Activated naive CD8-positive, alpha-beta T cell treated with anti-CD3 and anti-CD28 coated beads for 36 hours (primary cell): ENCODE measurements at places on chromosomes 16 and 17. TPM values are rescaled to one million over a fixed set of nuclear protein-coding genes. Genes with fewer than 3 reads are reported as not detected.

The HOXB5 gene
- total RNA-seq = not detected

GRCh38 chr16:86387468-86388440 lies 122.6 kb upstream of the FOXF1 start:
- H3K4me3 ChIP-seq = no peak overlapping the region
- no peaks in the 10 kb centered on the region for H3K4me1 ChIP-seq
- peaks cover 25% of the 10 kb centered on the region for H3K27me3 ChIP-seq
- H3K36me3 ChIP-seq = no peaks in the 10 kb centered on the region

The SEZ6L2 gene
- 0.32 TPM for total RNA-seq

DNA sequence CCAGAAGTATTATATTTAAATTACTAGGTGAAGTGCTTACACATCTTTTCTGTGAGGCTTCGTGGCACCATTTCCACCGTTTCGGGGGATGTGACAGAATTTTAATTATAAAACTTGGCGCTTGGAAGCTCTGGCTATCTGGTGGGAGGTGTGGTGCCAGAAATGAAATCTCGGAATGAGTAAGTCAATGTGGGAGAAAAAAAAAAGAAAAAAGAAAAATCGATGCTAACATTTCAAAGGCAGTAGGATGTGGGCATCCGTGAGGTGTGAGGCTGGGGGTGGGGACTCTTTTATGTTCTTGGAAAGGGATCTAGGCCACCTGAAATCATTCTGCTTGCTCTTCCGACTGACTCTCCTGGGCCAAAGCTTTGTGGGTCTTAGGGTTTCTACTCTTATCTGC lies 21.9 kb downstream of the CPPED1 start:
- H3K4me3 ChIP-seq = no peak overlapping the region
- no peak for DNase-seq
- no peak overlapping the region for H3K27ac ChIP-seq
- peaks cover 4% of the 10 kb centered on the region for H3K4me1 ChIP-seq
- H3K27me3 ChIP-seq = no peaks in the 10 kb centered on the region

GRCh38 chr16:87895641-87896141 lies 26.4 kb upstream of the SLC7A5 start:
- H3K27ac ChIP-seq = peak overlapping the region; percentile 100
- peaks cover 45% of the 10 kb centered on the region for H3K4me1 ChIP-seq

- H3K27ac ChIP-seq = no peak overlapping the region
- H3K27me3 ChIP-seq = no peaks in the 10 kb centered on the region
- H3K36me3 ChIP-seq = no peaks in the 10 kb centered on the region
- H3K4me3 ChIP-seq = no peak overlapping the region
- H3K4me1 ChIP-seq = no peaks in the 10 kb centered on the region
Observed at GRCh38 chr17:55785181-55785580, 34.3 kb downstream of the PCTP start.

The NEUROD2 gene
- total RNA-seq = not detected

DNA sequence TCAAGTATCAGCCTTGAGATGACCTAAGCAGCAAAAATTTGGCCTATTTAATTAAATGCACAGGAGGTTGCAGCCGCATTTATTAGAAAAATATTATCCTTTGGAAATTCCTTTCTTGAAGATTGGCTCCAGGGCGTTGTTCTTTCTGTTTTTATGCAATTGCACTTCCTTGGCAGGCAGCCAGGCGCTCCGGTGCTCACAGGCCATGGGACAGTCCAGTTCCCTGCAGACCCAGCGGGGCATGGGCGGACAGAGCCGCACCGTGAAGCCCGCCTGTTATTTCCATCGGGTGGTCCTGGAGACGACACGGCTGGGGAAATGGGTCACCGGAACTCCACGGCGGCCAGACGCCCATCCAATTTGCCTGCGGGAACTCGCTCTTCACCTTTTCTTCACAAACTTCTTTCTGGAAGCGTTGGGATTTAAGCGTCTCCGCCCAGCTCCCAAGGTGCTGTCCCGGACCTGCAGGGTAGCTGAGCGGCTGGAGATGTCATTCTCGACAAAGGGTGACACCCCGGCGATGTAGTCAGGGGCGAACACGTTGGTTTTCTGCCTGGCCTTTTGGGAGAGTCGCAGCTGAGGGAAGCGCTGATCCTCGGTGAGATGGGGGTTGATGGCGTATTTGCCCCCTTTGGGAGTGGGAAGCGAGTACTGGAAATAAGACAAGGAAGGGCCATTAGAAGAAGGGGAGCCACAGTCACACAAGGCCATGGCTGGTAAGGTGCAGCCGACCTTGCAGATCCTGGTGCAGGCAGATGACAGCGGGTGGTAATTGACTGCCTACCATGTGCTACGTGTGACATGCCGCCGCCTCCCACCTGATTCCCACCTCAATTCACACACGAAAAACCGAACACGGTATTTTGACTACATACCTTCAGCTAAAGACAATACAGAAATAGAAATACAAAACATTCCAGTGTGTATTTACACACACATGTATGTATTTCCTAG lies 12.5 kb downstream of the NOB1 start:
- peaks cover 2% of the 10 kb centered on the region for H3K4me1 ChIP-seq
- no peak for DNase-seq
- no peaks in the 10 kb centered on the region for H3K27me3 ChIP-seq
- no peak overlapping the region for H3K4me3 ChIP-seq

GRCh38 chr17:59186850-59187249 lies 23.0 kb upstream of the SMG8 start:
- no peak overlapping the region for H3K4me3 ChIP-seq
- H3K4me1 ChIP-seq = no peaks in the 10 kb centered on the region
- peaks cover 25% of the 10 kb centered on the region for H3K36me3 ChIP-seq
- no peak for DNase-seq

GRCh38 chr17:29327412-29327811 lies 33.5 kb upstream of the NUFIP2 start:
- H3K27me3 ChIP-seq = no peaks in the 10 kb centered on the region
- no peak overlapping the region for H3K4me3 ChIP-seq
- no peaks in the 10 kb centered on the region for H3K36me3 ChIP-seq
- no peak overlapping the region for H3K27ac ChIP-seq

DNA sequence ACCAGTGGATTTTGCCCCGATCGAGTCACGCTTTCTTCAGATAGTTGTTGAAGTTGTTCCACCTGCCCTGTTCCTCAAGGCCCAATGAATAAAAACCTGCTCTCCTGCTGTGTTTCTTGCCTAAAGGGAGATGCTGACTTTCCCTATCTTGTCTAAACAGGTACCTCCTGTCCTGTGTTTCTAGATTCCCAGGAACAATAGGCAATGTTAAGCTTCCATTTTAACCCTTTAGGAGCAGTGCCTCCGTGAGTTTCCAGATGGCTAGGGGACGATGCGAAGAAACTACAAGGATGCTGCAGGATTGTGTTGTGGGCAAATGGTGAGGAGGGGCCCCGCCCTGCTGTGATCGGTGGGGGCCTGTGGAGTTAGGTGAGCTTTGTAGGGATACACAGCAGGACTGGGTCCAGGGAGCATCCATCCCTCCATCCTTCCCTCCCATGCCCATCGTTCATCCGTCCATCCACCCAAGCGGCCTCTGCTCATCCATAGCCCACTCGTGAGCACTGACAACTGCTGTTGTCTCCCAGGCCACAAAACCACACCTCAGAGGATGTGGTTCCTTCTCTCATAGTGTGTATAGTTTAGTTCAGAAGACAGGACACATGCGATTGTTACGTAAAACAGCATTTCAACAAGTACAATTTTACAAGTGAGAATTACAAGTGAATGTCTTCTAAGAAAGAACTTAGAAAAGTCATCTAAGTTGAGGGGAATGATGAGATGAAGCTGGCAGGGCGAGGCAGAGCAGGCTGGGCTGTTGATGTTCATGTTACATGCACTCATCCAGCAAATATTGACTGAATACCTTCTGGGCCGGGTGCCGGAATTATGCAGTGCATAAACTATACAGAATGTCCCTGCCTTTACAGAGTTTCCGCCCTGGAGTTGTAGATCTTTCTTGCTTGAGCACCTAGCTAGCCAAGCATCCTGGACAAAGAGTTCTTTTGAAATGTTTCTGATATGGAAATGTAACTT lies 5.2 kb downstream of the ARSG start:
- peaks cover 8% of the 10 kb centered on the region for H3K36me3 ChIP-seq
- peaks cover 46% of the 10 kb centered on the region for H3K4me1 ChIP-seq
- peak overlapping the region; percentile 80 for H3K27ac ChIP-seq
- H3K27me3 ChIP-seq = no peaks in the 10 kb centered on the region
- H3K4me3 ChIP-seq = peak overlapping the region; percentile 62

The CLEC18C gene
- 0.23 TPM for total RNA-seq

- H3K36me3 ChIP-seq = peaks cover 19% of the 10 kb centered on the region
- H3K27me3 ChIP-seq = no peaks in the 10 kb centered on the region
- H3K4me1 ChIP-seq = peaks cover 51% of the 10 kb centered on the region
- peak overlapping the region; percentile 93 for H3K27ac ChIP-seq
- no peak for DNase-seq
Observed at GRCh38 chr16:3501783-3502400, 1.1 kb downstream of the CLUAP1 start.

GRCh38 chr16:69166221-69166833 lies 20.6 kb upstream of the SNTB2 start:
- H3K4me3 ChIP-seq = peak overlapping the region; percentile 30
- H3K27ac ChIP-seq = peak overlapping the region; percentile 87
- peaks cover 54% of the 10 kb centered on the region for H3K36me3 ChIP-seq
- DNase-seq = peak; percentile 83
- no peaks in the 10 kb centered on the region for H3K27me3 ChIP-seq

DNA sequence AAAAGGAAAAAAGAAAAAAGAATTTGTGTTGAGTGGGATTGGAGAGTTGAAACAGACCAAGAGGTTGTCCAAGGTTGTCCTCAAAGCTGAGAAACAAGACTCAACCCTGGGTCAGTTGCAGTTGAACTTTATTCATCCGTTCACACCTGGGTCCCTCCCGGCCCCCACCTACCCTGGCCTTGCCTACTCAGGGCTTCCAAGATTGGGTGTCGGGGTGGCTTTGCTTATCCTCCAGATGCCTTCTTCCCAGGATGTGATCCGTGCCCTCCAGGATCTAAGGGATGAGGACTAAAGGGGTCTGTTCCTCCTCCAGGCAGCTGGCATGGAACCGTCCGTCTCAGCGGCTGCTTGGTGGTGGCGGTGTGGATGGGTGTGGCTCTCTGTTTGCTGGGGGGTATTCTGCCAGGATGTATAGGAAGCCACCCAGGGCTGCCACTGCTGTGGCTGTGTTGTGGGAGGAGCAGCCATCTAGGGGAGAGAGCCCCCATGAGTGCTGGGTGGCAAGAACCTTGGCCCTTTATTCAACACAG lies 10.3 kb upstream of the NAGPA start:
- DNase-seq = no peak
- no peaks in the 10 kb centered on the region for H3K27me3 ChIP-seq
- H3K36me3 ChIP-seq = peaks cover 3% of the 10 kb centered on the region

The TELO2 gene
- total RNA-seq = 82.9 TPM

The PYY gene
- not detected for total RNA-seq

DNA sequence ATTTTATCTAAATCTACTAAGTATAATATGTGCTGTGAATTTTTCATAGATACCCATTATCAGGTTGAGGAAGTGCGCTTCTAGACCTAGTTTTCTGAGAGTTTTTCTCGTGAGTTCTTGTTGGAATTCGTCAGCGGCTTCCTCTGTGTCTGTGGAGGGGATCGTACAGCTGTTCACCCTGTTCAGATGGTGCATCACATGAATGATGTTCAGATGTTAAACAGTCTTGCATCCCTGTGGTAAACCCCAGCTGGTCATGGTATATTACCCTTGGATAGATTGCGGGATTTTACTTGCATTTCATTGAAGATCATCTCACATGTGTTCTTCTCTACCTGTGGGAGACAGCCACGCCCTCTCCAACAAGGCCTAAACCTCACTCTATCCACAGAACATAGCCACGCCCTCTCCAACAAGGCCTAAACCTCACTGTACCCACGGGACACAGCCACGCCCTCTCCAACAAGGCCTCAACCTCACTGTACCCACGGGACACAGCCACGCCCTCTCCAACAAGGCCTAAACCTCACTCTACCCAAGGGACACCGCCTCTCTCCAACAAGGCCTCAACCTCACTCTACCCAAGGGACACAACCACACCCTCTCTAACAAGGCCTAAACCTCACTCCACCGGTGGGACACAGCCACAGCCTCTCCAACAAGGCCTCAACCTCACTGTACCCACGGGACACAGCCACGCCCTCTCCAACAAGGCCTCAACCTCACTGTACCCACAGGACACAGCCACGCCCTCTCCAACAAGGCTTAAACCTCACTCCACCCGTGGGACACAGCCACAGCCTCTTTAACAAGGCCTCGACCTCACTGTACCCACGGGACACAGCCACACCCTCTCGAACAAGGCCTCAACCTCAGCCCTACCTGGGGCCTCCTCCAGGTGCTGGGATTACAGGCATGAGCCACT lies 180.2 kb upstream of the CHMP6 start:
- peaks cover 40% of the 10 kb centered on the region for H3K36me3 ChIP-seq
- no peak overlapping the region for H3K4me3 ChIP-seq
- peak overlapping the region; percentile 61 for H3K27ac ChIP-seq
- H3K27me3 ChIP-seq = no peaks in the 10 kb centered on the region
- no peak for DNase-seq

The CCL14 gene
- total RNA-seq = not detected

DNA sequence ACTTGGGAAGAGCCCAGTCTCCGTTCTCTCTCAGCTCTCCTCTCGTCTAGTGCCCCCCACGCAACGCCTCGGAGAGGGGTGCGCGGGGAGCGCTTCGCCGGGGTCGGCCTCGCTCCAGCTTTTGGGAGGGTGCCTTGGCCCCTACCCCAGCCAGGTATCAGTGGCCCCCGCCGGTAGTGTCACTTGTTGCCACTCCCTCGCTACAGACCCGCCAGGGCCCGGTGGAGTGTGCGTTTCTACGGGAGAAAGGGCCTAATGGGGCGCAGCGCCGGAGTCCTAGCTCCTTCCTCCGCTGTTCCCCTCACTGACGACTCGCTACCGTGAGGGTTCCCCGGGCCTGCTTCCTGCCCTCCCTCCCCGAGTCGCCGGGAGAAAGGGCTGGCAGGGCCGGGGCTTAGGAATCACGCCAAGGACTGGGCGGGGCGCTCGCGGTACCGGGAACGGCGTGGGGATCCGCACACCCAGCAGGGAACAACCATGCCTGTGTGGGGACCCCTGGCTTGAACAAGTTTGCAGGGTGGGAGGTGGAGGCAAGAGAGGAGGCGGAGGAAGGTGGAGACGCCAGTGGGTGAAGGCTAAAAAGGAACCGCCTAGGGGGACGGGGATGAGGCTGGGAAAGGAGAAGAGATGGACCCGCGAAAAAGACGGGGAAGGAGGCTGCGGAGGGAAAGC lies 997 bp upstream of the CDH11 start:
- H3K4me3 ChIP-seq = no peak overlapping the region
- H3K4me1 ChIP-seq = no peaks in the 10 kb centered on the region
- H3K36me3 ChIP-seq = no peaks in the 10 kb centered on the region
- no peak for DNase-seq
- H3K27me3 ChIP-seq = peaks cover 53% of the 10 kb centered on the region
- no peak overlapping the region for H3K27ac ChIP-seq

The PRSS21 gene
- total RNA-seq = 13.1 TPM

DNA sequence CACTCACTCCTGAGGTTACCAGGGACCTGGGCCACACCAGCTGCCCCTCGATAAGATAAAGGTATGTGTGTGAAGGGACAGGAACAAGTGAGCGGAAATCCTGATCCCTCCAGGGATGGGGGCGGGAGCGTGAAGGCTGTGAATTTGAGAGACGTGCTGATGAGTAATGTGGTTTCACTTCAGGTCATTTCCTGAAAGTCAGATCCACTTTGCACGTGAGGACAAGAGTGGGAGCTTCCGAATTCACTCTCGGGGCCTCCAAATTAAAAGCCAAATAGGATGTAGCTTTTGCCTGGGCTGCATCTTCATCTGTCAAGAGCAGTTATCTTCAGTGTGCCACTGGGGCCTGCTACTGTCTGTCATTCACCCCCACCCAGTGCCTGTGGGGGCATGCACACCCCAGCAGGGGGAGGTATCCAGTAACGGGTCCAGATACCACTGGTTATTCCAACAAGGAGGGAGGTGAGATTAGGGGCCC lies 87.4 kb upstream of the LHX1 start:
- peak; percentile 61 for DNase-seq
- H3K4me1 ChIP-seq = peaks cover 27% of the 10 kb centered on the region
- no peak overlapping the region for H3K4me3 ChIP-seq
- peak overlapping the region; percentile 12 for H3K27ac ChIP-seq
